ENCODE measurements at places on chromosomes 7 and 10.
A peak's percentile ranks its signal among the peaks of the same experiment; 100 is the strongest.

DNA sequence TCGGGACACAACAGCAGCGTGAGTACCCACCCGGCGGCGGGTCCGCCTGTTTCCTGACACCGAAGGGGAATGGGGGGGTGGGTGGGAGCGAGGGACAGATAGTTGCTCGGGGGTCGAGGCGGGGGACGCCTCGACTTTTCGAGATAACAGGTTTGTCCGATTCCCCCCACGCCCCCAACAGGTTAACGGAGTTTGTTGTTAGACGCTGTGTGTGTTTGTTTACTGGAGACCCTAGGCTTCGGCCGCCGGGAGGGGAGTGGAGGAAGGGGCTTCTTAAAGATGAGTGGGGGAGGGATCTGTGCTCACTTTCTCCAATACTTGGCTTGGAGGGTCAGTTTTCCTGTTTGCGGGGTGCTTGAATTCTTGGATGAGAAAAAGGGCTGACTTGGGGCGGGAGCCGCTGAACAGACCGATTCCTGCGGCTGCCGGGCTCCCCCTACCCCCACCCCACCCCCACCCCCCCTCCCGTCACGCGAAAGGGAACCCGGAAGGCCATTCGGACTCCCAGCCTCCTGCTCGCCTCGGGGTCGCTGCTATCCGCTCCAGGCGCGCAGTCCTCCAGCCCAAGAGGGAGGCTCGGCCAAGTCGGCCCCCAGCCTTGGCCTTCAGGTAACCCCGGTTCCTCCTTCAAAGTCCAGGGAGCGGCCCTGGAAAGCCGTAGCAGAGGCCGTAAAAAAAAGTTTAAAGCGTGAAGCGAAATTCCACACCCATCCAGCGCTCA, 1.0 kb downstream of the SORCS3 start:
- DNase-seq: no peak

DNA sequence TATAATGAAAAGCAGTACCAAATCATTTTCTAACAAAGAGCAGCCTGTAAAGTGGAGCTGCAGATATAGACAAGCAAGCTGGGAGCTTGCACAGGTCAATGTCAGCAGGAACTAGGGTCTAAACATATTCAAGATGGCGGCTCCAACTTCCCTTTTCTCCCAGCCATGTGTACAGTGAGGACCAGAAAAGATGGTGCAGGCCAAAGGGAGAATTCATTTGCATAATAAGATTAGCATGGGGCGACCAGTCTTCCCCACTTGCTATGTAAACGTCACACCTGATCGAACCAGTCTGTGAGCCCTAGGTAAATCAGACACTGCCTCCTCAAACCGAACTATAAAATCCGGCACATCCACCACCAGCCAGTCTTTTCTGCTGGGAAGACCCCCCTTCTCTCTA, 4.4 kb upstream of the RAPGEF5 start:
- DNase-seq: no peak

- no peak for DNase-seq
Measured at GRCh38 chr10:28250782-28251181, 52.1 kb downstream of the MPP7 start.

GRCh38 chr7:122546496-122546895, 152.4 kb downstream of the RNF133 start:
- peak; percentile 20 for DNase-seq

DNA sequence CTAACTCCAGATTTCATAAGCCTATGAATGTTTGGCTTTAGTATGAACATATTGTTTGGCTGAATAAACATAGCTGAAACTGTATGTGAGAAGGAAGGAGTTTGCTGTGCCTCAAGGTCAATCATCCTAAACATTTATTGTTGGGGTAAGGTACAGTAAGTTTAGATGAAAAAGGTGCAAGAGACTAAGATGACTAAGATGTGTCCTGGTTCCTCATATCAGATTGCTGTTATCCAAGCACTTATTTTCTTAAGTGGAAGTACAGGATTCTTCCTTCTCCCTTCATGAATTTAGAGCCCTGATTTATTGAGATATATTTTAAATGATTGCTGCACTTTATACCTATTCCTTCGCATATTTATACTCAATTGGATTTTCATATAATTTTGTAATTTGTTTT, 12.2 kb downstream of the MDFIC start:
- DNase-seq: no peak

DNA sequence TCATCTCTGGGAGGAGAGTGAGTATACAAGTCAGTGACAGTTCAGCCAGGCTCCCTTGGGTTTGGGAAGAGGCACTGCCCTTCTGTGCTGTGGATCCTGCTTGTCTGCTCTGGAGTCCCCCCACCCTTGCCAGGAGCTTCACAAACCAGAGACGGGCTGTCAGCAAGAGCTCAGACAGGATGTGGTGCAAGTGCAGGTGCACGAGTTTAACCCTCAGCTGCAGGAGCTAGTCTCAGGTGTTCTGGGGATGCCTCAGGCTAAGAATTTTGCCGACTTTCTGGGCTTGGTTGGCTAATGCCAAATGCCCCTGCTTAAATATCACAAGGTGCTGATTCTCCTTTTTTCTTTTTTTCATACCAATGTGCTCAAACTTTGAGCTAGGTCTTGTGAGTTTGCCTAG, 22.3 kb downstream of the ZNF783 start:
- peak; percentile 96 for DNase-seq

DNA sequence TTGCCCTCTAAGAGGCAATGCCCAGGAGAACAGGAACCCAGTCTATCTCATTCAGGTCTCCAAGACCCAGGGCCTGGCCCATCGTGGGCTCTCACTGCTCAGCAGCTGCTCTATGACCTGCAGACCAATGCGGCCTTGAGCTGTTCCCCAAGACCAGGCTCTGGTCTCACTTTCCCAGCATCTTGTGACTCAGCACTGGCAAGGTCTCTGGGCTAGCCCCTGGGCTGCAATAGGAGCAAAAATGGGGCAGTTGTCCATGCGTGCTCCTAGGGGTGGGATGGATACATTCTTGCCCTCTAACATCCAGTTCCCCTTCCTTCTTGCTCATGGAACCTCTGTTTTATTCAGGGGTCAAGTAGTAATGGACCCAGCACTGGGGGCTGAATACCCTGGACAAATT, 13.5 kb downstream of the GCK start:
- DNase-seq: no peak

- DNase-seq: peak; percentile 84
Measured at GRCh38 chr7:130560972-130561371, 69.1 kb downstream of the MEST start.

DNA sequence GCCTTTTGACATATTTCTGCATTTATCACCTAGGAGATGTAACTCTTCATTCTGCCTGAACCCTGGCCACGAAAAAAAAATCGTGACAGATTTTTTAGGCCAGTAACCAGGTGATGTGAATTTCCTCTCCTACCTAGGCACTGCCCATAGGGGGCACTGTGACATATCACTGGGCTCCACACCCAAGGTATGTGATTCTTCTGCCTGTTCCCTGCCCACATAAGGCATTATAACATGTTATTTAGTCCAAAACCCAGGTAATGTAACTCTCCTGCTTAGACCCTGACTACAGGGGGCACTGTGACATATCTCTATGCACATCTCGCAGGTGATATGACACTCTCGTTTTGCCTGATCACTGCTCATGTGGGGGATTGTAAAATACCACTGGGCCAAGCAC, 29.5 kb upstream of the ZNF107 start:
- DNase-seq: peak; percentile 11

GRCh38 chr10:37490266-37490665, 364.9 kb downstream of the ANKRD30A start:
- DNase-seq: no peak

DNA sequence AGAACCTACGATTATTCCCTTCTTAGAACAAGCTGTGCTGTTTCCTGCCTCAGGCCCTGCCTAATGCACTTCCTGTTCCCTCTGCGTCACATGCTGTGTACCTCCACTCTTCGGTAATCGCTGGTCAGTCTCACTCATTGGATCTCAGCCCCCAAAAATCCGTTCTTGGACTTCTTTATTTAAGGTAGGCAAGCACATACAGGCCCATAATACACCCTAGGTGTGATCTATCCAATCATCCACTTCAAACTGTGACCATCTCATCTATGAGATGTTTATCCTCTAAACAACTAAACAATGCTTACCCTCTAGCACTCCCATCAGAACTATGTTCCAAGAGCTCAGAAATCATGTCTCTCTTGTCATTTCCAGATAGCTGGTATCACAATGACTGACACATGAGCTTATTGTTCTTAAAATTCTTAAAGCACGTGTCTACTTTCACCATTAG, 83.9 kb downstream of the CADPS2 start:
- DNase-seq: no peak

DNA sequence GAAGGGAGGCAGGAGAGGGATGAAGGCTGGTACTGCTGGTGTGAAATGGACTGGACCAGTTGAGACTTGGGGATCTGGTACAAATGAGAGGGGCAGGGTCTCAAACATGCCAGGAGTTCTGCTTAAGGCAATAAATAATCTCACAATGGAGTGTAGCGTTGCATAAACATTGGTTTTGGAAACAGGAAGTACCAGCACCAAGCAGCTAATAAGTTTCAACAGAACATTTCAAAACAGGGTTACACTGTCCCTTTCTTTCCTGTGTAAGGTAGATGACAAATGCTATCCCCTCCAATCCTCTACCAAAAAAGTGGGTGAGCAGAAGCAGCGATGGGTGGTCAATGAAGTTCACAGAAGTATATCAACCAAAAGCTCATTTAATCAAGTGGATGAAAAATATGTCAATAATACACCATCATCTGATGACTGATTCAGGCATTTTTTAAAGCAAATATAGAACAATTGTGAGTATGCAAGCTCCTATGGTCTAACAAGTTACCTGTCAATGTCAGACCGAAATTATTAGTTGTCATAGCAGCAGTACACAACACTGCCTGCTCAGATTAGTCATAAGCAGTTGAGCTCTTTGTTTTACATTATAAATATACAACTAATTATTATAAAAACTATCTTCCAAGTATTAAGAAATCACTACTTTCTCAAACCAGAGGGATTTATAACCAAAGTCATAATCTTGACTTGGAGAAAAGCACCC, 220.0 kb downstream of the FAM107B start:
- DNase-seq: no peak

GRCh38 chr7:88599528-88599927, 160.0 kb upstream of the ZNF804B start:
- no peak for DNase-seq

DNA sequence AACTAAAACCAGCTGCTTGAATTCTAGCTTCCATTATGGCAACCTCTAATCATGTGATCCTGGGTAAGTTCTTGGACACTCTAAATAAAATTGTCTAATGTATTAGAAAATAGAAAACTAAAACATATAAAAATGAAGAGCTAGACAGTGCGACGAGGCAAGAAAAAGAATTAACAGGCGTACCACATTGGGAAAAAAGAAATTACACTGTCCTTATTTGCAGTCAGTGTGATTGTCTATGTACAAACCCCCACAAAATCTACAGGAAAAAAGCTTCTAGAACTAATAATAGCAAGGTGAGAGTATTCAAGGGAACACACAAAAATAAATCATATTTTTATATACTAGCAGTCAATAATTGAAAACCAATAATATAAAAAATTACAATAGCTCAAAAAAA, 625.6 kb upstream of the MKI67 start:
- no peak for DNase-seq

- no peak for DNase-seq
Measured at GRCh38 chr10:132648072-132648850, 110.7 kb downstream of the INPP5A start.

GRCh38 chr10:16976803-16977202, 152.8 kb downstream of the CUBN start:
- DNase-seq: no peak

GRCh38 chr7:100137851-100138760, 10.6 kb upstream of the LAMTOR4 start:
- DNase-seq: peak; percentile 61

- no peak for DNase-seq
Measured at GRCh38 chr7:4010923-4011656, 671.0 kb upstream of the FOXK1 start.

GRCh38 chr10:5619362-5620211, 46.8 kb downstream of the ASB13 start:
- no peak for DNase-seq

GRCh38 chr7:74483402-74484336, 30.0 kb downstream of the GTF2IRD1 start:
- peak; percentile 77 for DNase-seq

DNA sequence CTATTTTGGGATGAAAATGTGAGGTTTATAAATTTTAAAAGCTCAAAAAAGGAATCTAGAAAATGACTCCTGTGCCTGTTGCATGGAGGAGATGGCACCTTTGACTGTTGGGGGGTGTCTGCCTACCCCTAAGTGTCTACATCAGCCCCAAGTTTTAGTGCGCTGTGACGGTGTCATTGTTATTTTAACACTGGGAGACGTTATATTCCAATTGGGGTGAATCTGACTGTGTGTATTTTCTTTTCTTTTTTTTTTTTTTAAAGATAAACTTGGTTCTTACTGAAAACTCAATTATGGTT, 517 bp downstream of the SRGN start:
- no peak for DNase-seq

DNA sequence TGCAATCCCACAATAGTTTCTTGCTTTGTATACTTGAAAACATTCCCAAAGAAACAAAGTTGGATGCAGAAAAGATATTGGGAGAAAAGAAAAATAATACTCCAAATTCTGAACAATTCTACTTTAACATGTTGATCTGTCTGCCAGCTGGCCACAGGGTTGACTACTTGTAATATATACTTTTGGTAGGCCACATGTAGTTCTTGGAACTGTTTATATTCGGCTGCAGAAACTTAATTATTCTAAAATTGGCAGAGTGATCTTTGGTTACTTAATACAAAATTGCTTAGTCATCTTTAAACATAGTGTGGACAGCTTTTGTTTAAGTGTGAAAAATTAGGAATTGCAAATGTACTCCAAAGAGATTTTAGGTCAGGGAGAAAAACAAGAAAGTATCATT, 76.0 kb downstream of the CALD1 start:
- no peak for DNase-seq

- no peak for DNase-seq
Measured at GRCh38 chr10:47320812-47321211, 1.4 kb upstream of the GDF2 start.

GRCh38 chr7:22386865-22387264, 29.9 kb upstream of the RAPGEF5 start:
- DNase-seq: no peak

GRCh38 chr10:30897048-30897447, 134.6 kb downstream of the ZNF438 start:
- no peak for DNase-seq

GRCh38 chr7:94289071-94289470, 105.6 kb upstream of the COL1A2 start:
- DNase-seq: no peak
